Activated T-cell treated with anti-CD3 and anti-CD28 coated beads for 24 hours (primary cell): ENCODE measurements at places on chromosomes 1 and 21.

DNA sequence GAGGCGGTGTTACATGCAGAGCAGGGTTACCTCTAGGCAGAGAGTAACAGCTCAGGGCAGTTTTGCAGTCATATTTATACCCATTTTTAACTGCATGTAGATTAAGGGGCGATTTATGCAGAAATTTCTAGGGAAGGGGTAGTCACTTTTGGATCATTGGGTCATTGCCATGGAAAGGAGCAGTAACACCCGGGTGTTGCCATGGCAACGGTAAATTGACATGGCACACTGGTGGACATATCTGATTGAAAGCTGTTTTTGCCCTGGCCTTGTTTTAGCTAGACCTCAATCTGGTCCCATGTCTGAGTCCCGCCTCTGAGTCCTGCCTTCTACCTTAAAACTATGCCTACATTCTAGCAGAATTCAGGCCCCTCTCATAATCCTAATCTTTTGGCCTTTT is 11.8 kb upstream of the USP1 start:
- no peak for DNase-seq

DNA sequence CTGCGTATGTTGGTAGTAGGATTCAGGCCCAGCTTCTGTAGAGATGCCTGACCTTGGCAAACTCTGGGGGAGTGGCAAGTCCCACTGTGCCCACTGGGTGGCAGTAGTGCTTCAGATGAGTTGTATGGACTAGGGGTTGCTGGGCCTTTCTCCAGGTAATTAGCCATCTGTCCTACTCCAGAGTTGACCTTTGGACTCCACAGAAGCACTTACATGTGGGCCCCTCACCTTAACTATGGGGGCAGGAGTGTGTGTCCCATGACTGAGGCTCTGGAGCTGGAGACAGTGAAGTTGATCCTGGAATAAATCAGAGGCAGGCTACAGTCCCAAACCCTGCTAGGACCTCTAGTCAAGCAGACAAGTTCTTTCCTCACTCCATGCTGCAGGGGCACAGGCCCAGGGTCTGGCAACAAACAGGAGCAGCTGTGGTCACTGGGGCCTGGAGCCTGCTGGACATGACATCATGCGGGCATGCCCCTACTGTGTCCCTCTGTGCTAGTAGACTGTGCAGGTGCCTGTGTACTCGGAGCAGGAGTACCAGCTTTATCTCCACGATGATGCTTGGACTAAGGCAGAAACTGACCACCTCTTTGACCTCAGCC is 4.6 kb downstream of the DMAP1 start:
- DNase-seq = peak; percentile 63

DNA sequence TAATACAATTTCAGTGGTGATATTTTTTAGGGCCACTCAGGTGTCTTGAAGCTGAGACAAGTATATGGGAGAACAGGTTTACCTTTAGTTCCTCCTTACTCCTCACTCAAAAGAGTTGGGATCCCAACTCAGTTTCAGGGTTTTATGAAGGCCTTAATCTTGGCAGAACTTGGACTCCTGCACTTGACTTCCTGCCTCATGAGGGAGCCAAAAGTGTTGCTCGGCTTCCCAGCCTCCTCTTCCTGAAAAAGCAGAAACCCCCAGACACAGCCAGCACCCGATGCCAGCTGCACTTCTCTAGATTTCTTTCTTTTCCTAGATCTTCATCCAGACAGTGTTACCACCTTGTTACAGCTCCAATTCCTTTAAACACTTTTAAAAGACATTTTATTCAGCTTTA is 70.8 kb upstream of the TMPRSS2 start:
- no peak for DNase-seq

DNA sequence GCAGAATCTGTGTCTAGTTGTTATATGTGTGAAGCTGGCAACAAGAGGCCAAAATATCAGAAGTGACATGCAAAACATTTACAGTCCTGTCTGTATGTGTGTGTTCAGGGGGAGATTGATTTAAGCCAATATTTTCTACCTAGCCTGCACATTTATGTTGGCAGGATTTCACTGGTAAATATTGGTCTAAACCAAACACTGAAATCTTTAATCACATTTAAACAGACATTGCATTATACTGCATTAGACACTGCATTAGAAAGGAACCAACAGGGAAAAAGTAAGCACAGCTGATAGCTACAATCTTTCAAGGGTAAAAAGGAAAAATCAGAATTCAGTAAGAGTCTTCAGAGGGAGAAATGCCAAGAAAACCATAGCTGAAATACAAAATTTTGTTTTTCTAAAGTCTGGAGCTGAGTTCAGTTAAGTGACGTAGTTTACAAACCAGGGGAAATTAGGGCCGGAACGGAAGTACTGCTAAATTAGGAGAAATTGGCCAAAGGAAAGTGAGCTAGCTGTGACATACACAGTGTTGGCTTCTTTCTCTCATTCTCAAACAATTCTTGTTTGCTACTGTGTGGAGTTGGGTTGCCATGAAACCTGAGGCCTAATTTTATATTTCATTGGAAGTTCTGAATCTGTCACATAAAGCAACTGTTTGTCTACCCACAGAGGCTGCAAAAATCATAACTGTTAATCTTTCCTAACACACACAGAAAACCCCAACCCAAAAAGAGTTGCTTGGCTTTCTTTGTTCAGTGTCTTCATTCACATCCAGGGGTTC is 217.3 kb upstream of the SGIP1 start:
- DNase-seq = no peak

GRCh38 chr1:158071138-158071537 is 77.7 kb downstream of the KIRREL1 start:
- DNase-seq = no peak

GRCh38 chr1:148315071-148315811 is 163.2 kb upstream of the NBPF11 start:
- no peak for DNase-seq

DNA sequence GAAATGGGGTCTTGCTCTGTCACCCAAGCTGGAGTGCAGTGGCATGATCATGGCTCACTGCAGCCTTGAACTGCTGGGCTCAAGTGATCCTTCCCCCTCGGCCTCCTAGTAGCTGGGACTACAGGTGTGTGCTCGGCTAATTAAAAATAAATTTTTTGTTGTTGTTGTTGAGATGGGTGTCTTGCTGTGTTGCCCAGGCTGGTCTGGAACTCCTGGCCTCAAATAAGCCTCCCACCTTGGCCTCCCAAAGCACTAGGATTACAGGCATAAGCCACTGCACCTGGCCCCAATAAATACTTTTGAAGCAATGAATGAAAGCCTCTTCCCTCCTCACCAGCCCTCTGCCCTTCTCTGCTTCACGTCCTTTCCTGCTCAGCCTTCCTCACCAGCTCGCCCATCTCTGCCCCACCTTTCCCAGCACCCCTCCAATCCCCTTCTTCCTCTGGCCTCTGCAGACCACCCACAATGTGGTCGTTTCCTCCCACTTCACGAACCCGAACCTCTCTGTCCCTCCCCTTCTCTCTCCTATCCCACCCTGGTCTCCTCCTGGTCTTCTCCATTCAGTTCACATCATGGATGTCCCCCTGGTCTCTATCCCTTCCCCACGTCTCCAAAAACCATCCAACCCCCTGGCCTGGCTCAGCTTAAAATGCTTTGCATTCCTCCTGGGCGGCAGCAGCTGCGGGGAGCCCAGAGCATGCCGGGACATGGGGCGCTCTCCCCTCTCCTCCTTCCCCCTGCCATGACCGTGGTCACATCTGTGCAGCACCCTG is 38.4 kb downstream of the RAP1GAP start:
- no peak for DNase-seq

DNA sequence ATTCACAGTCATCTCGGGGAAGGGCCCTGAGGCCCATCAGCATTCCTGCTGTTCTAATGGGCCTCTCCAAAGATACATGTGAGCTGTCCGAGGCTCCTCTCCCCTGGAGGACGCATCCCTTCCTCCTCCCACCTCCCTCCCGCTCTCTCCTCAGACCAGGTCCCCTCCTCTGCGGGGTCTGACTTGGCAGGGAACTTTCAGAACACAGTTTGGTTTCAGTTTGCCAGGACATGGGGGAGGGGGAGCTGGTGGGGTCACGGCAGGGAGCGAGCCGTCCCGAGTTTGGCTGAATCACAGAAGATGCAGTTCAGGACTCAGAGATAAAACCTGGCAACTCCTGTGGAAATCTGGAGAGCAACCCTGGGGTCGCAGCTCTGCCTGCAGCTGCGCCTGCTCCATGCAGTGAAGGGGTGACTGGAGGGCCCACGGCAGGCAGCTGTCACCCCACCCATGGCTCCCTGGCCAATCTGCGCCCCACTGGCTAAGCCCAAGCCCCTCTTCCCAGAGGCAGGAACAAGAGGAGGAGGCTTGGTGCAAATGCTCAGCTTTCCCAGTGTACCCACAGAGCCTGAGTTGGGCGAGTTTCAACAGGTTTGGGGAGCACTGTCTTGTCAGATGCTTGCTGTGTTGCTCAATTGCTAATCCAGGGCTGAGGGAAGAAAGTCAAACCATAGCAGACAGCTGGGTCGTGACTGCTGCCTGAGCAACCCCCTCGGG is 5.7 kb downstream of the WNT4 start:
- no peak for DNase-seq

GRCh38 chr1:24297187-24297851 is 21.8 kb upstream of the GRHL3 start:
- DNase-seq = no peak

DNA sequence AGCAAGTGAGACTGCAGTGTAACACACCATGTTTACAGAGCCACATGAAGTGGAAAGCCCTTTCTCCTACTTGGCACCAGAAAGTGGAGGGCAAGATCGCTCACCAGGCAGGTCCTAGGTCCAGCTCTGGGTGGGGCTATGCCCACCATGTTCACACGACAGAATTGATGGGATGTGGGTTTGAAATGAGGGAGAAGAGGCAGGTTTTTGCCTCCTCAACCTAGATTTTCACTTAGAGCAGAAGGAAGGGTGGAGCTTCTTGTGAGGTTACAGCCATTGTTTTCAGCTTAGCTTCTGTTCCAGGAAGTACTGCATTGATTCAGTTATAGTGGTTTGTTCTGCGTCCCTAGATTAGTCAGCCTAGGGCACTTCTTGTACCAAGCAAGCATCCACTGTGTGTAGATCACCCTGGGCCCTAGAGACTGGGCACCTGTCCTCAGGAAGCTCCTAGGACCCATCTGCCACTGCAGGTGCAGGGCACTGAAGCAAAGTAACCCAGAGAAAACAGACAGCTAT is 2.3 kb downstream of the CD53 start:
- DNase-seq = peak; percentile 42

DNA sequence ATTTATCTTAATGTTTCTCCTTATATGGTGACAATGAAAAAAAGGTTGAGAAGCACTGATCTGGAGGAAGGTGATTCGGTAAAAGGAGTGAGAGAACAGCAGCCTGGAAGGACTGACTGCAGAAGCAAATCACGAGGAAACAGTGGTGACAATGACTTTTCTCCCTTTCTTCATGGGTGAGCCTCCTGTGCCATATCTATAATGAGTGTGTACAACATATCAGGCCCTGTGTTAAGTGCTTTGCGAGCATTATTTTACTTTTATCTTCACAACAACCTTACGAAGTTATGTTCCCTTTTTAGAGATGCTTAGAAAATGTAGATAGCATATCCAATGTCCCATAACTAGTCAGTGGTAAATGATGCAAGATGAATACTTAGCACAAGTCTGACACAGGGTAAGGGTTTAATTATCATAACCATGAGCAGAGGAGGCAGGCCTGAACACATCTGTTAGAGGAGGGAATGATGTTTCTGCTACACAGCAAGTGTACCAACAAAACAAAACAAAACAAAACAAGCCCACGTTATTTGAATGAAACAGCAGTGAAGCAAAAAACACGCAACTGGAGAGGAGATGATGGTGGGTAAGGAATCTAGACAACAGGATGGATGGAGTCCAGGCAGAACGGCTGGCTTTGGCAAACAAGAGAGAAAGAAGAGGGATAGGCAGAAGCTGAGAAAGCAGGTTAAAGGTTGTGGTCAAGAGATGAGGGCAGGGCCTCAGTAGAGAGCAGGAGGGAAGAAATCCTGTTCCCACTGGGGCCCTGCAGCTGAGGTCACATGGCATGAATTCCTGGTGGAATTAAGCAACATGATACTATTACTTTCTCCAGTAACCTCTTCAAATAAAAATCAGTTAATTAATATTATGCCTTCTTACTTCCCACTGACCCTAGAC is 29.6 kb downstream of the GNG12 start:
- DNase-seq = no peak

DNA sequence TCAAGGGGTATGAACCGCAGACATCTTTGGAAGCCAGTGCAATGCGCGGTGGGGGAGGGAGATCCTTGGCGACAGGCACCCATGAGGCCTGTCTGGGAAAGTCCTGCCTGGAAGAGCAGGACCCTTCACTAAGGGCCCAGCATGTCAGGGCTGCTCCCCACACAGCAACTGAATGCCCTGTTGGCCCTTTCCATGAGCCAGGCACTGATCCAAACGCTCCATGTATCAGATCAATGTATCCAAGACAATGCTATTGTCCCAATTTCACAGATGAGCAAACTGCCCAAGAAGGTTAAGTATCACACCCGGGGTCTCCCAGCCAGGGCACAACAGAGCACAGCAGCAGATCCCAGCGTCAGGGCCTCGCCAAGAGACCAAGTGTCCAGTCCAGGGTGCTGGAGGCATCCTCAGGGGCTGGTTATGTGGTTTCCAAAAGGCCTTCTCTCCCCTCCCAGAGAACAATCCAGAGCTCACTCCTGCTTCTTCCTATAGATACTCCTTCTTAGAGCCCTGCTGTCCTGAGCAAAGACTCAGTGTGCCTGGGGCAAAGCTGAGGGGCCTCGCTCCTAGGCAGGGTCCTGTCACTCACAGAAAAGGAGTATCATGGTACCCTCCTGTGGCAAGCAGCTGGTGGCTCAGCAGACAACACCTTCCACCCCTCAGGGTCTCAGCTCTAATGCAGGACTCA is 328.0 kb downstream of the NPHP4 start:
- DNase-seq = no peak

- DNase-seq = no peak
Observed at GRCh38 chr1:216410026-216410425, 13.2 kb downstream of the USH2A start.

DNA sequence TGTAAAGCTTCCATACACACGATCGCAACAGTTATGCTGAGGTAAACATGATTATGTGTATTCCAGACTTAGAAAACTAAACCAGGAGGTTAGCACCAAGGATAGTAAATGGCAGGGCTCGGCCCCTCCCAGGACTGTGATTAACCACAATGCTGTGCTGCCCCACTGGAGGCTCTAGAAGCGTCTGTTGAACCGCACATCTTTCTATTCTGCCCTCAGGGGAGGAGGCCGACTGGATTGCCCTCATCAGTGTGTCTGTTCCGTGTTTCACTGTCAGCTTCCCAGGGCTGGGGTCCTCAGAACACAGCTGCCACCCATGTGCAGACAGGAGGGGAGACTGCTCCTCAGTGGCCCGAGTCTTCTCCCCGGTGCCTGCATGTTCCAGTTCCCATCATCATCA is 12.8 kb upstream of the ASCL5 start:
- DNase-seq = no peak

GRCh38 chr1:47705517-47706130 is 267.8 kb downstream of the FOXD2 start:
- no peak for DNase-seq

DNA sequence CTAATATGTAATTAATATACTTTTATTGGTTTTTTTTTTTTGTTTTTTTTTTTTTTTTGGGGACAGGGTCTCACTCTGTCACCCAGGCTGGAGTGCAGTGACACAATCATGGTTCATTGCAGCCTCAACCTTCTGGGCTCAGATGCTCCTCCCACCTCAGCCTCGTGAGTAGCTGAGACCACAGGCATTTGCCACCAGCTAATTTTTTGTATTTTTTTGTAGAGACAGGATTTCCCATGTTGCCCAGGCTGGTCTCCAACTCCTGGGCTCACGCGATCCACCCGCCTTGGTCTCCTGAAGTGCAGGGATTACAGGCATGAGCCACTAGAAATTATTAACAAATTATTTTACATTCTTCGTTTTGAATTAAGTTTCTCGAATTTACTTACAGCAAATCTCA is 16.8 kb upstream of the POGZ start:
- no peak for DNase-seq

- no peak for DNase-seq
Observed at GRCh38 chr1:65471213-65471833, 50.9 kb downstream of the LEPR start.
